ENCODE measurements at places on chromosomes 6 and 20.

DNA sequence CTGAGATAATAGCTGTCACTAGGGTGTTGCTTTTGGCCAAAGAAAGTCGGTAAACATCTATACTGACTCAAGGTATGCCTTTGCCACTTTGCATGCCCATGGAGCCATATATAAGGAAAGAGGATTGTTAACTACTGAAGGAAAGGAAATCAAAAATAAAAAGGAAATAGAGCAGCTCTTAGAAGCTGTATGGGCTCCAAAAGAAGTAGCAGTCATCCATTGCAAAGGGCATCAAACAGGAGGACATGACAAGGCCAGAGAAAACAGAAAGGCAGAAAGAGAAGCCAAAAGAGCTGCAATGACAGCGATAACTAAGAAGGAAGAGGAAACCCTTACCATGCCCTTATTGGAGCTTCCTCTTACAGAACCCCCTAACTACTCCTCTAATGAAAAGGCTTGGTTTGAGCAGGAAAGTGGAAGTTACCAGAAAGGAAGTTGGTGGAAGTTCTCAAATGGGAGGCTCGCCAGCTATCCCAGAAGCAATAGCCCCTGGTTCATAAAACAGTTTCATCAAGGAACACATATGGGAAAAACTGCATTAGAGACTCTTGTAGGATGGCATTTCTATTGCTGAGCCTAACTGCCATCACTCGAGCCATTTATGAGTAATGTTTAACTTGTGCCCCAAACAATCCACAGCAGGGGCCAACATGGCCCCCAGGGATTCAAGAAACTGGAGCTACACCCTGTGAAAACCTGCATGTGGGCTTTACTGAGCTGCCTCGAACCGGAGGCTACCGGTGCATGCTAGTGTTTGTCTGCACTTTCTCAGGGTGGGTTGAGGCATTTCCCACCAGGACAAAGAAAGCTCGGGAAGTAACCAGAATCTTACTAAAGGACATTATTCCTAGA lies 7.0 kb downstream of the IL22RA2 start:
- no peak for DNase-seq

GRCh38 chr20:25285091-25285647 lies 37.3 kb downstream of the PYGB start:
- no peak for DNase-seq

DNA sequence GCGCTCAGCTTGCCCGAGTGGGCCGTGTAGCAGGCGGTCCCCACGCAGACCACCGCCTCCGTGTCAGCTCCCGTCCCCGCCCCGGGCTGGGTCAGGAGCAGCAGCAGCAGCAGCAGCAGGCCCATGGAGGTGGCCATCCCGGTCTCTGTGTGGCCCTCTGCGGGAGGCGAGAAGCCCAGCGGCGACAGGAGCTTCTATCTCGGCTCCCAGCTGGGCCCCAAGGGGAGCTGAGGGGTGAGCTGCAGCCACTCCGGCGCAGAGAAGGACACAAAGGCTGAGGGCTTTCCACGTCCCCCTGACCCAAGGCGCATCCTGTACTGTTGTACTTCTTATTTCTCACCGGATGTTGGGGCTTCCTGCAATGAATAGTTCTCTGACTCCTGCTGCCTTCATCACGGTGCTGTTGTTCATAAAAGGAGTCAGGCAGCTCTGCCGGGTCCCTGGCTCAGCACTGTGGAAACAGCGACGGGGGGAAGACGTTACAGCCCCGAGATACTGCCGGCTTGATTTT lies at the start of gene CD93:
CD93 (minus strand) TSS at position 269 of the 511 bp plus-strand sequence; CDS start at position 137, 132 bp downstream.
- DNase-seq = no peak

GRCh38 chr6:13427801-13428582 lies 59.4 kb downstream of the GFOD1 start:
- peak; percentile 28 for DNase-seq

DNA sequence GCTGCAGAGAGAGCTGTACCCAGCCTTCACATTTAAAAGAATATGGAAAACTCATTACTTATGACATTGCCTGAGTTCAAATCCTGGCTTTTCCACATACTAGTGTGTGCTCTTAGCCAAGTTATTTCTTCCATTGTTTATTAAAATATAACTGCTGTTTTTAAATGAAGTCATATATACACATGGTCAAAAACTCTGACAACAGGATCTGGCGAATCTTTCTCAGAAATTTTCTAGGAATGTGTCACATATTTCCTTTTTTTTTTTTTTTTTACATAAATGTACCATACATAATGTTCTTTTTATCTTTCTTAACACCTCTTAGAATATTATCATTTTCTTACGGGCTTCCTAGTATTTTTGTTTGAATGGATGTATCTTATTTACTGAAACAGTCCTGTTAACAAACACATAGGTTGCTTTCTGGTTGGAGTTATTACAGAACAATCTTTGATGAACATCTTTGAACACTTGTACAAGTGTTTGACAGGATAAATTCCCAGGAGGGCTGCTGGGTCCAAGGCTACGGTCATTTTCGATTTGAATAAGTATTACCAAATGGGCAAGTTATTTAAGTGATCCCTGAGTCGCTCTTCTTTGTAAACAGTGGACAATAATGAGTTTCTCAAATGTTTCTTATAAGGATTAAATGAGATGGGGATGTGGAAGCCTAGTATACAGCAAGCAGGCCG lies 1.6 kb upstream of the SNX9 start:
- DNase-seq = no peak

Measured in activated CD4-positive, CD25-positive, alpha-beta regulatory T cell treated with anti-CD3 and anti-CD28 coated beads, Interleukin-2, amount 50 U/mL, for 16 hours (primary cell).